ENCODE measurements at places on chromosomes 4 and X.

DNA sequence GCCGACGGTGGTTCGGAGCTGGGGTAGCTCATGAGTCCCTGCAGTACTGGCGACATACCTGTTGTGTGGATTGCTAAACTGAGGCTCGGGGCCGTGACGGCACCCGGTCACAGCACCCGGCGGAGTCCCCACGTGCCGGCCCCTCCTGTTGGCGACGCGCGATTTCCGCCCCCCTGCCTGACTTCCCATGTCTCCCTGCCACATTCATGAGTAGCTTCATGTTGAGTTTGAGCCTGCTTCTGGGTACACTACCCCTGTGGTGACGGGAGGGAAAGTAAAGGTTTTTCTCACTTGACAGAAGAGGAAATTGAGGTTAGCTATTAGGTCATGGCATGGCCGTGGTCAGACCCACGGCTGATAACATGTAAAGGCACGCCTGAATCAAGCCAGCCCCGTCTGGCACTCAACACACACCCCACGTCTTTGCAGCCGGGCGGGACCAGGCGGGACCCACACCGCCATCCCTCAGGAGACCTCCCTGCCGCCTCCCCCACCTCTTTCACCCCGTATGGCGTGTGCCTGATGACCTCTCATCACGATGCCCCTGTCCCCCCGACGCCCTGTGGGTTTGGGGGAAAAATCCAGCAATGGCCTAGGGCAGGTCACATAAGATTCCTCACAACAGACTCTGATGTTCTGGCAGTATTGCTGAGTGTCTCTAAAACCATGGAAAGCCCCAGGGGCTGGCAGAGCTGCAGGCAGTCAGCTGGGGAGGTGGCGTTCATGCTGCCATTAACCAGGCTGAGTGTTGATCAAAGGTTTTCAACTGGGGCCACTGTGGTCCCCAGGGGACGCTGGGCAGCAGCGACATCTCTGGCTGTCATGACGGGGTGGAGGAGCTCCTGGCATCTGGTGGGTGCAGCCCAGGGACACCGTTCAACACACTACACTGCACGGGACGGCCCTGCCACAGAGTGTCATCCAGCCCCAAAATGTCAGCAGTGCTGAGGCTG is 29.2 kb downstream of the P2RY8 start:
- DNase-seq = no peak

DNA sequence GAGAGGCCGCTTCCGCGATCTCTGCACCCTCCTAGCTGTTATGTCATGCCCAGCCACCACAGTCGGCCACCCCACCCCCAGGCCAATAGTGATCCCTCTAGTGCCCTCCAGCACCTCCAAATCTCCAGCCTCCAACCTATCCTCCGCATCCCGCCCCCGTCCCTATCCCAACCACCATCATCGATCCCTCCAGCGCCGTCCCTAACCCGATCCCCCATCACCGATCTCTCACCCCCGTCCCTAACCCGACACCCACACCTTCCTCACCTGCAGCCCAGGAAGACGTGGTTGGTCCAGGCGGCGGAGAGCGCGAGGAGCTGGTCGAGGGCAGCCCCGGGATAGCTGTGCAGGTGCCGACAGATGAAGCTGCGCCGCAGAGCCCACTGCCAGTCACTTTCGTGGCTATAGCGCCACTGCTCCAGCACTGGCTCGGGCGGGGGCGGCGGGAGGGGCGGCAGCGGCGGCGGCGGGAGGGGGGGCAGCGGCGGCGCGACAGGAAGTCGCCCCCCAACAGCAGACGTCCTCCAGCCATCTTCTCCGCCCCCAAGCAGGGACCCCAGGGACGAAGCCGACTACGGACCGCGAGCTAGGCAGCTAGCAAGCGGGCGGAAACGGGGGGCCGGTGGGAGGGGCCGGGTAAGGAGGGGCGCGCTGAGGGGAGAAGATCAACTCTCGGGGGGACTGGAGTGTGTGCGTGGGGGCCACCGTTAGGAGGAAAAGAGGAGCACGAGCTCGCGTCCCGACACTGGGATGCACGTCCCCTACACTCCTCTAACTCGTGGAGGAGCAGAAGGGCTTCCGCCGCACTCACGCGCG is 552 bp downstream of the NKRF start:
- DNase-seq = peak; percentile 27

DNA sequence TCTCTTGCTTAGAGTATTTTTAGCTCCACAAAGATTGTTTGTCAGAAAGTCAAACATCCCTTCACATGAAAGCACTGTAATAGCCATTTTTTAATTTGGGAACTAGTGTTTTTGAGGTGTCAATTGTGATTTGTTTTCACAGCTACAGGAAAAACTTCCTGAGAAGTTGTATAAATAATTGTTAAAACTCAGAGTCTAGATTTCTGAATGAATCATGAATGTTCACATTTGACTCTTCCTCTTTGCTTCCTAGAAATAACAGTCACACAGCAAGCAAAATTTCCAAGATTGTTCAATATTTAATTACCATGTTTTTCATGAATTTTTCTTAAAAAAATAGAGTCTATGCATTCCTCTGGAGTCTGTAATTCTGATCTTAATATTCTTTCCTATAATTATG is 156.9 kb upstream of the SLC7A11 start:
- no peak for DNase-seq

DNA sequence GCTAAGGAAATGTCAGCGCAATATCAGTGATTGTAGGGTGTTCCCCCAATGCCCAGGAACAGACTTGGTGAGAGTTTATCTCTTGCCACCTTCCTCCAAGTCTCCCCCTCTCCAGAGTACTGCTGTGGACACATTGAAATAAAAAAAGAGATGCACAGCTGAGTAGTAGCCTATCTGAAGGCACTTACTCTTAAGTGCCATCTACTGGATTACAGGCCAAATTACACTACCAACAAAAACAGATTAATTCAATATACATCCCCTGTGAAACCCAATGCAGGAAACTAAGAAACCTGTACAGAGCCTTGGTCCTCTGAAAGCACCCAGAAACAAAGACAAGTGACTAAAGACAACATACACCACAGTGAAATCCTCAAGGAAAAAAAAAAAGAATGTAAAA is 460.3 kb downstream of the ZIC3 start:
- DNase-seq = peak; percentile 47

DNA sequence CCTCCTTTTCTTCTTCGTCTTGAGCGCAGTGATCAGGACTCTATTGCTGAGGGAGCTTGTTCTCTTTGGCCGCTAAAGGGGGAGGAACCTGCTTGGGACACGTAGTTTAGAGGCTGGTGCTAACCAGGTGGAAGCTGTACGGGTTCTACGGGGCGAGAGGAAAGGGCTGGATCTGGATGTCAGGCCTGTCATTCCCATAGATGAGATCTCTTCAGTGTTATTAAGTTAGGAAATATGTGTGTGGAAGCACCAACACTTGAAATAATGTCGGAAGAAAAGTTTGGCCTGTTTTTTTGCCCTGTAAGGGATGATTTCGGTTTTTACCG is 643 bp downstream of the SRP72 start:
- DNase-seq = peak; percentile 26

DNA sequence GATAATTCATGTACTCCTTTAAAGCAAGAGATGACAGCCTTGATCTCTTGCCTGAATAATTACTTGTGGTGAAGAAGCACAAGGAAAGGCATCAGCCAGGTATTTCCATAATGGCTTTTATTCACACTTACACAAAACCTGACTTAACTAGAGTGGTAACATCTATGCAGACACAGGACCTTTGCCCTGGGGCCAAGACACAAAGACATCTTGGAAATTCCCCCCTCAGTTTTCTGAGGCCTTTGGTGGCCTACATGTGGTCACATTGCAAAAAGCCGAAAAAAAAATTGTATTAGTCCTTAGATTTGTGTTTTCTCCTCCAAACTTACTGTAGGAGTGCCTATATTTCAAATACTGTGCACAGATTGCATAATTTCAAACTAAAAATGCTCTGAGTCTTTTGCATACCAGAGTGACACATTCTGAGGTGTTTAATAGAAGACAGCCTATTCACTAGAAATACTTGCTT is 172.4 kb downstream of the PDGFC start:
- DNase-seq = no peak

DNA sequence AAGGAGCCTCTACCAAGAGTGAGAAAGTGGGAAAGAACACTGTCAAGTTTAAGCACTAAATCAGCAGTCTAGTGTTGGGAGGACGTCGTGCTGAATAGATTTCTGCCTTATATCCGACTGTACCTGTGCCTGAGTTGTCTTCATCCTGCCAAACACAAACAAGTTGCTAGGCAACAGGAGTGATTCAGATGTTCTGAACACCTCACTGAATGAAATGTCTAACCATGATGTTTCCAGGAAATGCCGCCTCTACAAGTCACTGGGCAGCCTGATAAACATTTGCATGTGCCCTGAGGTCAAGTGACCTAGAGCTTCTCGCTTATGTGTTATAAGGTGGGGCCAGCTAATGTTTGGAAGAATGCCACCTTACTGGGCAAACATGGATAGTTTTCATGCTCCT is 37.9 kb downstream of the SGMS2 start:
- no peak for DNase-seq

DNA sequence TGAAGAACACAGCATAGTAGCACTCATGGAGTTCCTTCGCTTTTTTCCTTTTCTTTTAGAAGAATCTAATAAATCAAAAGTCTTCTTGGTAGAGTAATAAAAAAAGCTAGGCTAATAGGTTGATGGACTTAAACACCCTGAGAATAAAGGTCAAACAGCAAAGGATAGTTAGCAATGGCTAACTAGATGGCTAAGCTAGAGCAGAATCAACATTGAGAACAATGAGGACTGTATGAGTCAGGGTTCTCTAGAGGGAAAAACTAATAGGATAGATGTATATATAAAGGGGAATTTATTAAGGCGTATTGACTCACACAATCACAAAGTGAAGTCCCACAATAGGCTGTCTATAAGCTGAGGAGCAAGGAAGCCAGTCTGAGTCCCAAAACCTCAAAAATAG is 550.9 kb downstream of the GLUD2 start:
- DNase-seq = no peak

DNA sequence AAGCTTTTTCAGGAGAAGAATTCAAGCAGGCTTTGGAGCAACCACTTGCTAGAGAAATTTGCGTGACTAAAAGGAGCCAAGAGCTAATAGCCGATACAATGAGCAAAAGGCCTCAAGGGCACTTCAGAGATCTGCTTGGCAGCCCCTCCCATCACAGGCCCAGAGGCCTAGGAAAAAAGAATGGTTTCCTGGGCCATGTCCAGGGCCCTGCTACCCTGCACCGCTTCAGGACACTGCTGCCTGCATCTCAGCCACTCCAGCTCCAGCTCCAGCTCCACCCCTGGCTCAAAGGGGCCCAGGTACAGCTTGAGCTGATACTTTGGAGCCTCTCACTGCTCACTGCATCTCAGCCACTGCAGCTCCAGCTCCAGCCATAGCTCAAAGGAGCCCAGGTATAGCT is 98.9 kb downstream of the FAM13A start:
- DNase-seq = no peak

DNA sequence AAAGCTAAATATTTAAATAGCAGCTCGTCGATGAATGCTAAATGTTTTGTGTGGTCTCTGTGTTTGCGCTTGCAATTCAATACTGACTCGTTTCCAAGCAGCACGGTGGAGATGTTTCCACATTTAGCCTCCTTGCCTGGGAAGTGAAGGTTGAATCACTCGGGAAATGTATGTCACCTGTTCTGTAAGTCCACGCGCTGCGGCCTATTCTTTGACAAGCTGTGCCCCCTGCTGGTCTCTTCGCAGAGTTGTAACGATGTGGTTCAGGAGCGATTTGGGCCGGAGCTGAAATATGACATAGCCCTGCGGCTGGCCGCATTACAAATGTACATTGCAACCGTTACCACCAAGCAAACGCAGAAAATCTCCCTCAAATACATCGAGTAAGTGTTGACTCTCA is 89.6 kb upstream of the PRPS2 start:
- peak; percentile 69 for DNase-seq

GRCh38 chrX:17631647-17632046 is 105.6 kb upstream of the SCML1 start:
- DNase-seq = no peak

DNA sequence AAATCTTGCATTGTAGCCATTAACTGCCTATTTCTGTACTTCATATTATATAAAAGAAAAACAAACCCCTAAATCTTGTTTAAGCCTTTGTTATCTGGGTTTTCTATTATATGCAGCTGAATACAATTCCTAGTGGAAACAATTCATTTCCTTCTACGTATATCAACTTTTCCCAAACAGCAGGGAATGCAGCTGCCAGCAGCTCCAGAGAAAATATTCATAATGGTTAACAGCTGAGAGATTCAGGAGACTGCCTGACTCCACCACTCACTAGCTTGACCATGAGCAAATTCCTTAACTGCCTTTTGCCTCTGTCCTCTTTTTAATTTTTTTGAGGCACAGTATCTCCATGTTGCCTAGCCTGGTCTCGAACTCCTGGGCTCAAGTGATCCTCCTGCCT is 146.2 kb downstream of the SPATA18 start:
- no peak for DNase-seq

GRCh38 chr4:85411386-85411785 is 63.6 kb upstream of the ARHGAP24 start:
- DNase-seq = no peak

DNA sequence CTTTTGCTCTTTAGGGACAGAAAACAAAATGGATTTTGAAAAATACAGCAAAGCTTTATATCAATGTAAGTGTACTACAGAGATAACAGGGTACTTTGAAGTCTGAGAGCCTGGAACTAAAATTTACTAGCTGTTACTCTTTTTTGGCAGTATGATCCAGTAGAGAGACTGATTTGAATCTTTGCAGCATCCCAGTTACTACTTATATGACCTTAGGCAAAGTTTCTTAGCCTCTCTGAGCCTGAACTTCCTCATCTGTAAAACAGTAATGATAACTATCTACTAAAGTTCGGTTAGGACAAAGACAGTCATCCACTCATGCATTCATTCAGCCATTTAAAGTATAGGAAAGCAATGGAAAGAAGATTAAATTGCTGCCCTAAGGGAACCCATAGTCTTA is 10.1 kb downstream of the BRWD3 start:
- DNase-seq = no peak

DNA sequence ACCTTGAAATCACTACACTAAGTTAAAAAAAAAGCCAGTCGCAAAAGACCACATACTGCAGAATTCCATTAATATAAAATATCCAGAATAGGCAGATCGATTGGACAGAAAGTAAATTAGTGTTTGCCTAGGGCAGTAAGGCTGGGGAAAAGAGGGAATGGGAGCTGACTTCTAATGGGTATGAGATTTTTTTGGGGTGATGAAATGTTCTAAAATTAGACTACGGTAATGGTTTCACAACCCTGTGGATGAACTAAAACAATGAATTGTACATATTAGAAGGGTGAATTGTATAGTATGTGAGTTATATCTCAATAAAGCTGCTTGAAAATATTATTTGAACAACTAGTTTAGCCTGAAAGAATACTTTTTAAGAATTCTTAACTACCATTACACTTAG is 6.7 kb upstream of the GPRIN3 start:
- DNase-seq = no peak

All from NCI-H1105 treated with DMSO at 0.1 percent for 48 hours (cell line).